Kasumi-1 (cell line): ENCODE measurements at places on chromosomes 6 and 20.
A peak's percentile ranks its signal among the peaks of the same experiment; 100 is the strongest.

GRCh38 chr20:17137692-17138091, 89.1 kb upstream of the PCSK2 start:
- no peak for DNase-seq

GRCh38 chr6:25925876-25926275, 4.6 kb downstream of the SLC17A2 start:
- DNase-seq, result no peak

GRCh38 chr6:148317739-148318138, 24.9 kb upstream of the SASH1 start:
- DNase-seq, result no peak

- no peak for DNase-seq
These were observed 2.5 kb upstream of the PHACTR1 start for GRCh38 chr6:12714022-12714421.

DNA sequence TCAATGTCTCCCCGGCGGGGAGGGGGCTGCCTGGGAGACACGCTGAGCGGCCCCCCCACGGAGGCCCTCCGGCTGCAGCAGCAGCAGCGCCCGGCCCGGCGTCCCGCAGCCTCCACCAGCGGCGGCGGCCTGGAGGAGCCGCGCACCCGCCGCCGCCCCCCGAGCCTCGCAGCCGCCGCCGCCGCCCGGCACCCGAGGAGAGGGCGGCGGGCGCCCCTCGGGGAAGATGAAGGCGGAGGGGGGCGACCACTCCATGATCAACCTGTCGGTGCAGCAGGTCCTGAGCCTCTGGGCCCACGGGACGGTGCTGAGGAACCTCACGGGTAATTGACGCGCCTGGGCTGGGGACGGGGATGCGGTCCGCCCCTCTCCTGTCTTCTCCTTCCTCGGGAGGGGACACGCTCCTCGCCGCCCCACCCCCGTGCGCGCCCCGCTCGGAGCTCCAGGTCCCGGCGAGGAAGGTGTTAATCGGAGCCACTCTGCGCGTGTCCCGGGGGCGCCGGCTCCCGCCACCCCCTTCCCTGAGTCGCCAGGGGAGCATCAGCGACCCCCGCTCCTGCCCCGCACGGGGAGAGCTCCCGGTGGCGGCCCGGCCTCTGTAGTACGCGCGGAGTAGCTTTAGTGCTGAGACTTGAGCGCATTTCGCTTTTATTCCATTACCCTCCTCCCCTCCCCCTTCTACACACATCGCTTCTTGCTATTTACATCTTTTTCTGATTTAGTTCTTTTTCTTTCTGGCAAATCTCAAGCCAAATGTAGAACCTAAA, 686 bp downstream of the TMEM170B start:
- DNase-seq, result peak; percentile 56
